Uterus (tissue), 4 donors: ENCODE measurements at places on chromosomes 5 and 9.

DNA sequence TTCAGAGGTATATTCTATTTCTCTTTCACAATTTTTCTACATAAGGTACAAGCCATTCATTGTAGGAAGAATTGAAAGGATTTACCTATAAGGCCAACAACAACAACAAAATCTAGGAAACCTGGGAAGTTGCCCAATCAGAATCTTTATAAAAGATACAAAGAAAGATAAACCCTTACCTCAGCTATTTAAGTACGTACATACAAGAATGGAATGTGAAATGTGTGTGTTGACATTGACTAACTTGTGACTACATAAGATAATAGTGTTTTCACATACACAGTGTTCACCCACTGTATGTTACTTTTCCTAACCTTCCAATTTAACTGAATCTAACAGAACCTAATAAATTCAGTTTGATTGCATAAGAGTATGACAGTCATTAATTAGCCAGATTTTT is 154.1 kb downstream of the ADAMTS6 start:
- no peak for DNase-seq

GRCh38 chr5:72505539-72506157 is 1.6 kb downstream of the ZNF366 start:
- DNase-seq: no peak

DNA sequence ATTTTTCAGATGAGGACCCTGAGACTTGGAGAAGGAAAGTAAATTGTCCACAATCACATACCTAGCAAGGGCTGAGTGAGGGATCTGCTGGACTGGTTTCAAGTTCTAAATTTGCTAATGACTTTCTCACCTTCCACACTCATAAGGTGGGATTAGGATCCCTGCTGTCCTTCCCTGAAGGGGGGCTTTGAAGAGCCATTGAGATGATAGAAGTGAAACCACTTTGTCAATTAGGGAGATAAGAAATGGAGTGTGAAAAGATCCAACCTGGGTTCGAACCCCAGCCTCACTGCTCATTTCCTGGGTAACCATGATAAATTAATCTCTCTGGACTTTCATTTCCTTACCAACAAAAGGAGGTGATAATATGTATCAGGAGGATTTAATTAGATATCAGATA is 32.7 kb upstream of the FOXE1 start:
- DNase-seq: no peak

- DNase-seq: no peak
Measured at GRCh38 chr5:141439411-141440141, 9.3 kb downstream of the PCDHGA12 start.

GRCh38 chr5:567664-568060 is 43.4 kb upstream of the SLC9A3 start:
- DNase-seq: no peak

DNA sequence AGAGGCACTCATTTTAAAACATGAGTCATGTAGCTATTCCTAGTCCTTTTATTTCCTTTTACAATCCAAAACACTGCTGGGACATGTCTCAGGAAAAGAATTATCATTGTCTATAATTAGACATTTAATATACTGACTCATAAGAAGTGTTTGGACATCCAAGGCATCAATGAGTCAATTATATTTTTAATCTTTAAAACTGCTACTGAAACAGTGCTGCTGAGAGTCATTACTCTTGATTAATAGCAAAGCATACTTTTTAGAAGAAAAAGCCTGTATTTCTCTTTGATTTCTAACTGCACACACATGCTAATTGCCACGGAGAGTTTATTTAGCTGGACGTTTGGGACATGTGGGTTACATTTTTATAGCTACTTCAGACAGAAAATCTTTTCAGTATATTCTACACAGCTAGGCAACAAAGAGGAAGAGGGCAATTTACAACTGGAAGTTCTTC is 1249.0 kb upstream of the CDH18 start:
- DNase-seq: no peak

- DNase-seq: no peak
Measured at GRCh38 chr5:62538017-62538942, 40.3 kb upstream of the LRRC70 start.

GRCh38 chr5:100667161-100667630 is 132.0 kb downstream of the FAM174A start:
- DNase-seq: no peak

DNA sequence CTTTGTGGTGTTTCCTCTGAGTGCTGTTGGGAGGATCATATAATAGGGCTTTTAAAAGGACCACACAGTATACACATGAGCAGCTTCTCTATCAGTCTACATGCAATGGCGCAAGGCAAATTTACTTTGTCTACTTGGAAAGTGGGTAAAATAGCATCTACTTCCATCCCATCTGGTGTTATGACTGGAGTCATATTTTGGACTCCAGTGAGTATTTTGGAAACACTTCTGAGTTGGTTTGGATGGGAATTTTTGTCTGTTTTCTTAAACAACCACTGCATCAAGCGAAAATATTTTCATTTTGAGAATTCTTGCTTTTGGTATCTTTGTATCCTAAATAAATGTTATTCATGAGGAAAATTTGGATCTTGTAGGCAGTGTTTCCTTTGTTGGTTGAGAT is 220.8 kb downstream of the NMUR2 start:
- no peak for DNase-seq
